ENCODE measurements at places on chromosomes 16 and 17.

GRCh38 chr16:11100239-11100750 lies 155.7 kb downstream of the SOCS1 start:
- DNase-seq: peak; percentile 94

- peak; percentile 79 for DNase-seq
Measured at GRCh38 chr16:55370762-55371482, 46.9 kb downstream of the IRX6 start.

GRCh38 chr17:80195671-80196529 lies 24.2 kb downstream of the SGSH start:
- DNase-seq: peak; percentile 36

DNA sequence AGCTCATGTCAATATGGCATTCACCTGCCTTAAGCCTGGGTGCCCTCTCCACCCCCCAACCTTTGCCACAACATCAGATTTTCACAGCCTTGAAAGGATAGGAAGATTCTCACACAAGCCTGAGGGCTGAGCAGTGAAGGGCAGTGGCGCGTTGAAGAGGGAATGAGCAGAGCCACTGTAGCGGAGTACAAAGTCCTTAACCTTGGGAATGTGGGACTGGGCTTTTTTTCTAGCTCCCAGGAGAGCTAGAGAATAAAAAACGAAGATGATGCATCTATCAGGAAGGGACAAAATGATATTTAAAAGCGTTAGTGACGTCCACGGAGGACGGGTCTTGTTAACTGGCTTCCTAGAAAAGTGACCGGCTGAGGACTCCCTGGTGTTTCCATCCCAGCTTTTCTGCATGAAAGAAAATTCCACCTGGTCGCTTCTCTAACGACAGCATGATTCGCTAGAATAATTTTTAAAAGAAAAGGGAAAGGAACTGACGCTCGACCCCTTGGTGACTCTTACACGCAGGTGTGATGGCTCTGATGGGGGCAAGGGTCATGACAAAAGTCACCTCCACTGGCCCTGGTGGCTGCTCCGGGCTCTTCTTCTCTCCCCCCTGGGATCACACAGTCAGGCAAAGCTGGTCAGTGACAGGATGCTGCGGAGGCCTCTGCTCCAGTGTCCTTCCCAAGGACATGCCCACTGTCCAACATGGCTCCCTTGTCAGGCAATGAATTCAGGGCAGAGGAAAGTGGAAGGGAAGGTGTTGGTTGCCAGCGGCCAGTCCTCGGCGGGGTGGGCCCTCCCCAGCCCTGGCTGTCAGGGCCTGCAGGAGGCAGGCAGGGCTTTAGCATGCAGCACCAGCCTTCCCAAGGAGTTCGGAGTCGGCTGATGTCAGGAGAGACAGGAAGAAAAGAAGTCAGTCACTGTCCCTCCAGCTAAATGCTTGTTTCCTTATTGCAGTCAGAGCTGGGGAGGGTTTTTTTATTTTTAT lies 58.4 kb upstream of the IRX3 start:
- no peak for DNase-seq

GRCh38 chr17:66717641-66718058 lies 117.3 kb upstream of the CACNG5 start:
- no peak for DNase-seq

DNA sequence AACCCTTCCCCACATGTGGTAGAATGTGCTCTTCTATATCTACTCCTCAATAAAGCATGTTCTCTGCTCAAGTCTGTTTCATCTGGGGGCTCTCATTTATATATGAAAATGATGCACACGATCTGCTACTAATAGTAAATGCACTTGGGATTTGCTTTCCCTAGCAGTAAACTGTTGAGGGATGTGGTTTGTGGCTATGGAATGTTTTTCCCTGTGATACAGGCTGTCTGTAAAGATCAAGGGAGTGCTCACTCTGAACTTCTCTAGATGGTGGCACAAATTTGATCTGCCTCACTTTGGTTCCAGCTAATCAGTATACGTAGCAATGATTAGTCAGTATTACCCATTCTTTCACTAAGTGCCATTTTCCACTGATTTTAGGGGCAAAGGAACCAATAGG lies 18.8 kb downstream of the TAC4 start:
- DNase-seq: no peak

- peak; percentile 89 for DNase-seq
Measured at GRCh38 chr17:32813021-32813420, 63.9 kb downstream of the MYO1D start.

DNA sequence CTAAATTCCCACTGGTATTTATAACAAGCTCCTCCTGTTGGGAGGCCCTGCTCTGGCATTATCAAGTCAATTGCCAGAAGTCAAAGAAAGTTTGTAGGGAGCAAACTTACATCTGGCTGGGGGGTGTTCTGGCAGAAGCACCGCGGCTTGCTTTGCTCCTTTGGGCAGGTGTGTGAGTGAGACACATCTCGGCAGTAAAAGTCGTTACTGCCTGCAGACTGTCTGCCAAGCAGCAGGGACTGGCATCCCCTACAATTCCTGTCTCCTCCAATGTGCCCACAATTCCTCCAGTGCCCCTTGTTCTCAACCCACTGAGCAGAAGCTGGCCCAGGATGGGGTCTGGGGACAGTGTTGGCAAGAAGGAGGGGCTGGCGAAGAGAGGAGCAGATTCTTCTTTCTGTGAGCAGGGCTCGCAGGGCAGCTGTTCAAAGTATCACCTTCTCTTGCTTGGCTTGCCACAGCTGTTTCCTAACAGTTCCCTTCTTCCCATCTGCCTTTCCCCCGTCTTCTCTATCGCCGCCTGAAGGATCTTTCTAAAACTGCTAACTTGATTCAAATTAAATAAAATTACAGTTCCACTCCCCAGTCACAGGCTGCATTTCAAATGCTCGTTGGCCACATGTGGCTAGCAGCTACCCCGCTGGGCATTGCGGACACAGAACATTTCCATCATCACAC lies 30.2 kb downstream of the SPACA3 start:
- DNase-seq: no peak

DNA sequence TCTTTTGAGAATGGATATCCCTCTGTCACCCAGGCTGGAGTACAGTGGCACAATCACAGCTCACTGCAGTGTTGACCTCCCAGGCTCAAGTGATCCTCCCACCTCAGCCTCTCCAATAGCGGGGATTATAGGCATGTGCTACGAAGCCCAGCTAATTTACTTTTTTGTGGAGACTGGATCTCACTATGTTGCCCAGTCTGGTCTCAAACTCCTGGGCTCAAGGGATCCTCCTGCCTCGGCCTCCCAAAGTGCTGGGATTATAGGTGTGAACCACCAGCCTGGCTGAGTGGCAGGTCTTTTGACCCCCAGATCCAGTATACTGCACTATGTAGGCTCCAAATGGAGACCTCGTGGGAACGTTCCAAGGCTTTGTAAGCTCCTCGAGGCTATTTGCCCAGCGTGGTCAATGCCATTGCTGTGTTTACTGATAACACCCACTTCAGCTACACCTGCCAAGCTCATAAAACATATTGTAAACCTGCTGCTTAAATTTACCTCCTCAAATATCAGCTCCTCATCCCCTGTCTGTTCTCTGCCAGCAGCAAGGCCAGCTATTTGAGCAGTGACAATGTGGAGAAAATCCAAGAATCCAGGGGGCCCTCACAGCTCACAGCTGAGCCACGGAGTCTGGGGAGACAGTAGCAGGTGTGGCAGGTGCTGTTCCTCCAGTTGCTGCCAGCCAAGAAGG lies 16.2 kb upstream of the KIFC3 start:
- no peak for DNase-seq

- DNase-seq: peak; percentile 36
Measured at GRCh38 chr17:76121932-76122430, 18.4 kb upstream of the EXOC7 start.

DNA sequence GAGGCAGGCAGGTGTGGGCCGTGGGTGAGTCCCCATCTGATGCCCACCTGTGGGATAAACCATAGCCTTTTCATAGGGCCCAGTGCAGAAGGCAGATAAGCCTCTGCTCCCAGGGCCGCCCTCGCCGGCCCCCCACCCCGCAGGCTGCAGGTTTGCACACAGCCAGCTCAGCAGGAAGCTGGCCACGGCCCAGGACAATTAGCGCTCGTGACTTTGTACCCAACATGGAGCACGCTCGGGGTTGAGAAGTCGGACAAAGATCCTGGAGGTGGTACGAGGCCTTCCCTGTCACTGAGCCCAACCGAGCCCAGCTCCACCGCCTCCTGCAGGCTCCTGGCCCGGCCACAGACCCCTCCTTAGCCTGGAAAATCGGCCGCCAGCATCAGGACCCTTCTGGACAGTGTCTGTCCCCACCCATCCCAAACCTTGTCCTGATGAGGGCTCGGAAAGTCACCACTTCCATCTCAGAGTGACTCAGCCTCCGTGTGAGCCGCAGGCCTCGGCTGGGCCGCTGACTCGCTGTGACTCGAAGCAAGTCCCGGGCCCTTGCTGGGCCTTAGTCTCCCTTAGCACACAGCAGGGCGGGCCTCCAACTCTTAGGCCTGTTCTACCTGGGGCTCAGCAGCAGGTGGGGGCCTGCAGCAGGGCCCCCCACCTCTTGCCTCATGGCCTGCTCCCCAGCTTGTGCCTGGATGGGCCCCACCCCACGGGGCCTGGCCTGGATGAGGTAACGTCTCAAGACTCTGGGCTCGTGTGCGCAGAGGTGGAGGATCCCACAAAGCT lies 22.7 kb downstream of the FAM83G start:
- DNase-seq: peak; percentile 97

GRCh38 chr16:58733248-58733670 lies 857 bp downstream of the GOT2 start:
- DNase-seq: peak; percentile 53

- DNase-seq: peak; percentile 64
Measured at GRCh38 chr16:85393674-85394451, 219.3 kb upstream of the GSE1 start.

DNA sequence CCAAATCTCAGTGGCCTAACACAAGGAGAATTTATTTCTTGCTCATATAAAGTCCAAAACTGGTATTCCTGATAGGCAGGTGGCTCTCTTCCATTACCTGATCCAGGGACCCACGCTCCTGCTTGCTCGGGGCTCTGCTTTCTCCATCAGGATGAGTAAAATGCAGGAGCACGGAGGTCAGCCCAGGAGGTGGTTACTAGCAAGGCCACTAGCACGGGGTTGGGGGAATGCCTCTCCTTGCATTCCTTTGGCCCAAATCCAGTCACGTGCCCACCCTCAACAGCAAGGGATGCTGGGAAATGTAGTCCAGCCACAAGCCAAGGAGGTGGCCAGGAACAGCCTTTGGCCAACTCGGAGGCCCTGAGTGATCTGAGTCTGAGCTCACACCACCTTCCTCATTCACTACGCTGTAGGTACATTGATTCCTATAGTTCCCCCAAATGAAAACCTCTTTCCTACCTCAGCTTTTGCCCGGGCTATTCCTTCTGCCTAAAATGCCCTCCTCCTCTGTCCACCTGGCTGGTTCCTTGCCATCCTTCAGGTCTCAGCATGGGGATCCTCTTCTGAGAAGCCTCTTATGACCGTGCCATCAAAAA lies 38.3 kb upstream of the HAPSTR1 start:
- DNase-seq: peak; percentile 62

GRCh38 chr16:50425044-50425443 lies 56.3 kb upstream of the BRD7 start:
- no peak for DNase-seq

- peak; percentile 46 for DNase-seq
Measured at GRCh38 chr17:61248399-61248798, 151.2 kb upstream of the TBX2 start.

DNA sequence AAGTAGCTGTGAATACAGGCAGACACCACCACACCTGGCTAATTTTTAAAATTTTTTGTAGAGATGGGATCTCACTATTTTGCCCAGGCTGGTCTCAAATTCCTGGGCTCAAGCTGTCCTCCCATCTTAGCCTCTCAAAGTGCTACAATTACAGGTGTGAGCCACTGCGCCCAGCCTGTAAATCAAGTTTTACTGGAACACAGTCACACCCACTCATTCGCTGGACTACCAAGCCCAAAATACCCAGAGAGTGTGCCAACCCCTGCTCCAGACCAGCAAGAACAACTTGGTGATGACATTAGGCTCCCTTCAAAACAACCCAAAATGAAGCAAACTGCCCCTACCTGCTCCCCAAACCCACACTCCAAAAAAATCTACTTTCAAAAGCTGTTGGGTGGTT lies 36.0 kb downstream of the TVP23A start:
- no peak for DNase-seq

DNA sequence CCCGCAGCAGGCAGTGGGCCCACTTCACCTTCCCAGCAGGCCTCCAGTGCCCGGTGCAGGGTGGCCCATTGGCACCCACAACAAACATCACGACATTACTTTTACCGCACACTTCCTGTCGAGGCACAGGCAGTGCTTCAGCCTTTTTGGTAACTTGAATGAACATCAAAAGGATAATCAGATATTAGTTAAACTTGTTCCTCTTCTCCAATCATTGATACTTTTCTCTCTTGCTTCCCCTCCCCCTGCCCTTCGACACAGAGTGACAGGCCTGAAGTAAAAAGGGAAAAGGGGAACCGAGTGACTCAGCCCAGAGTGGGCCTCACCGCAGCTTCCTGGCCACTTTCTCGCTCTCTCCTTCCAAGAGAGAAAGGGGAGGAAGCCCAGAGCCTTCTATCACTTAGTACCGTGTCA lies 507.0 kb downstream of the MAF start:
- no peak for DNase-seq

DNA sequence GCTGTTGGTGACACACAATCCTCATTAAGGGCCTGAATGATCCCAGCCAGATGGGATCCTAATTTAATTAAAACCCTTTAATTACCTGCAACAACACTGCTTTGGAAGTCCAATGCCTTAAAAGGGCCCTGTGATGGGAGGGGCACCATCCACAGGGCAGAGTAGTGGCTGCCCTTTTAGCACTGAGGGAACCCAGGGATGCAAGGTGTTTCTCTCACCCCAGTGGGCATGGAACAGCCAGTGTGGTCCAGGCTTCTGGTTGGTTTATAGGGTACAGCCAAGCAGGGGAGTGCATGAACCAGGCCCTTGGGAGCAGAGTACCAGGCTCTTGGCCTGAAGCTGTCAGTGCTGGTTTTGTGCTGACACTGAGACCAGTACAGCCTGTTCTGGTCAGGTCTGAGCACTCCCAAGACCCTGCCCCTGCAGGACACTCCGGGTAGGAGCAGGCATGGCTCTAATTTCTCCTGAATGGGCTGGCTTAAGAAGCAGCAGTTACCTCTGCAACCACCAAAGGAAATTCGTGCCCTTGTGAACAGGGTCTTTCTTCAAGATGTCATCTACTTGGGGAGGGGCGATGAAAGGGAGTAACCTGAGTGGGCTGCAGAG lies 9.9 kb downstream of the NXPH3 start:
- DNase-seq: no peak

DNA sequence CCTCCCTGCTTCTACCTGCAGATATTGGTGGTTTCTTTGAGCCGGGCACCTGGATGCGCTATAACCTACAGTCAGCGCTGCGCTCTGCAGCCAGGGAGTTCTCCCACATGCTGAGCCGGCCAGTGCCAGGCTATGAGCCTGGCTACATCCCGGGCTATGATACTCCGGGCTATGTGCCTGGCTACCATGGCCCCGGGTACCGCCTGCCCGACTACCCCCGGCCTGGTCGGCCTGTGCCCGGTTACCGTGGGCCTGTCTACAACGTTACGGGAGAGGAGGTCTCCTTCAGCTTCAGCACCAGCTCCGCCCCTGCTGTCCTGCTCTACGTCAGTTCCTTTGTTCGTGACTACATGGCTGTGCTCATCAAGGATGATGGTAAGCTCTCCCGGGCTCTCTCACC lies 13.2 kb downstream of the CNTNAP1 start:
- no peak for DNase-seq

Measured in GM23248 (cell line).